Muscle of back (tissue), 13 donors: ENCODE measurements at places on chromosomes 11 and 22.

GRCh38 chr11:113411536-113411935, 24.0 kb downstream of the ANKK1 start:
- no peak for DNase-seq

GRCh38 chr11:5291207-5291838, 10.4 kb downstream of the OR51B4 start:
- no peak for DNase-seq

- DNase-seq, result no peak
These were observed 50.4 kb downstream of the ST3GAL4 start for GRCh38 chr11:126405906-126406305.

DNA sequence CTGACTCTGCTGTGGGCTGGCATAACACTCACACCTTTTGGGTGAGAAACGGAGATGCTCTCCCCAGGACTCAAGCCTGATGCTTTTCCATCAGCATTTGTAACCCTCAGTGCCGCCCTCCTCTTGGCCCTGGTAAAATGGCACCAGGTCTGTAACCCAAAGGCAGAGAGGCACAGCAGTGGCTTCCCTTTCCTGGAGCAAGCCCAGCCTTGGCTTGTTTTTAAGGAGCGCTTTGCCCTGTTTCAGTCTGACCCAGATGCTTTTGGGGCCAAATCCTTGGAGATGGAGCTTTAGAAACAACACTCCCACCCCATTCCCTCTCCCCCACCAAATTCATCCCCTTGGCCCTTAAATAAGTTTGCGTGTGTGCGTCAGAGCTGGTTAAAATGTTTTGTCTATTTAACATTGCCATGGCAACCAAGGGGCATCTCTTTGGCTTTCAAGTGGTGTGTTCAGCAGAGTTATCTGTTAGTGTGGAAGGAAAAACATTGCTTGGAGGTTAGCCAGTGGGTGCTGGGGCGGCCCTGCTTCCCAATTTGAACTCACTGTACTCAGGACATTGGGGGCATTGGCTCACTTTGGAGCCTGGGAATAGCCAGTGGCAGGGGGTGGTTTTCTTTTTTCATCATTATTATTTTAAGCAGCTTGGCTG, 134.1 kb downstream of the NAV2 start:
- no peak for DNase-seq

DNA sequence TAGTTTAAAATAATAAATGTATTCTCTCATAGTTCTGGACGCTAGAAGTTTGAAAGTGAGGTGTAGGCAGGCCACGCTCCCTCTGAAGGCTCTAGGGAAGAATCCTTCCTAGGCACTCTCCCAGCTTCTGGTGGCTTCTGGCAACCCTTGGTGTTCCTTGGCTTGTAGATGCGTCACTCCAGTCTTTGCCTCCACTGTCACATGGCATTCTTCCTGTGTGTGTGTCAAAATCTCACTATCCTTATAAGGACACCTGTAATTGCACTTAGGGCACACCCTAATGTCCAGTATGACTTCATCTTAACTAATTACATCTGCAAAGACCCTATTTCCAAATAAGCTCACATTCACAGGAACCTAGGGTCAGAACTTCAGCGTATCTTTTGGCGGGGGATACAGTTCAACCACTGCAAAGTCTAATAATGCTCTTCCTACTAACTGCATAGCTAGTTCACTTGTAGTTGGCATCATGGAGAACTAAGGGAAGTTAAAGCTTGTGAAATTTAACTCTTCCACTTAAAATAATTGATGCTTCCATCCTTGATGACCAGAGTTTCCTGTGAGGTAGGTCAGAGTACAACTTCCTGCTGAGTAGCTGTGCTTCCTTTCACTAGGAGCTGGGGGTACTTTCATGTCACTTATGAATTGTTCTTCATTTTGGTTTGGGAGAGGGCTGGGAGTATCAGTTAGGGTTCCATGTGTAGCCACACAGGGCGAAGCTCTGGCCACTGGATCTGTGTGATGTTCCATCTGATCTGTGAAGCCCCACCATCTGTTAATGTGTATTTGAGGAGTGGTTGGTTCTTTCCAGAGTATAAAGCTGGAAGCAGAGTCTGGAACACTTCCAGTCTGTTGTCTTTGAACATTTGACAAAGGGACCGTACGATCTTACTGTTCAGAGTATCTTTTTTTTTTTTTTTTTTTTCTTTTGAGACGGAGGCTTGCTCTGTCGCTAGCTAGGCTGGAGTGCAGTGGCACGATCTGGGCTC, 10.5 kb downstream of the YWHAH start:
- DNase-seq, result no peak

- no peak for DNase-seq
These were observed 2.0 kb upstream of the KCNJ1 start for GRCh38 chr11:128868841-128869671.

- DNase-seq, result no peak
These were observed 323.3 kb upstream of the PDGFD start for GRCh38 chr11:104487046-104487806.
